ENCODE measurements at places on chromosomes 5 and 9.

GRCh38 chr9:109110329-109111021 lies 9.3 kb downstream of the TMEM245 start:
- no peak for DNase-seq

GRCh38 chr9:74800226-74800625 lies 87.5 kb downstream of the TRPM6 start:
- DNase-seq, result peak; percentile 72

DNA sequence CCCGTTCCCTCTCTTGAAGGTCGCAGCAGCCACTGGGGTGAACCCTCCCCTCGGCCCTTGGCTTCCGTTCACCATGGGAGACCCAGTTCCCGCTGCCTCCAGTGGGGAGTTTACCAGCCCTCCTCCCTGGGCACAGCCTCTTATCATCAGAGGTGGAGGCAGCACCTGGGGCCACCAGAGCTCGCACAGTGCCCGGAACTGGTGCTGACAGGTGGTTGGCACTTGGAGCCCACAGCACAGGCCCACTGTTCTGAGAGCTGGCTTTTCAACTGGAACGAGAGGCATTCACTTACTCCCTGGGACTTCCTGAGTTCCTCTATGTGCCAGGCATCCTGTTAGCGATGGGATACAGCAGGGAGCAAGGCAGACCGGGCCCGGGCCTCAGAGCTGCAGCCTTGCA lies 106.8 kb upstream of the FCN2 start:
- no peak for DNase-seq

DNA sequence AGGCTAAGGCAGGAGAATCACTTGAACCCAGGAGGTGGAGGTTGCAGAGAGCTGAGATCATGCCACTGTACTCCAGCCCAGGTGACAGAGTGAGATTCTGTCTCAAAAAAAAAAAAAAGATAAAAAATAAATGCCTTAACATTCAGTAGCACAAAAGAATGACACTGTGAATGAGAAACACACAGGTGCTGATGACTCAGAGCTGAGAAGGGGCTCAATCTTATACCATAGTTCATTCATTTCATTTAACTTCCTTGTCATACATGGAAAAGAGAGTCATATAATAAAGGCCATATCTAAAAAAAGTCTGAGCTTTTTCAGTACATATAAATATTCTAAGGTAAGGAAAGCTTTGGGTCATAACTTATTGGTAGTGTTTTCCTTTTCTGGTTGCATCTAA lies 40.6 kb downstream of the WWC1 start:
- no peak for DNase-seq

Measured in NCI-H146 (cell line).